Glomerular endothelial cell (primary cell): ENCODE measurements at places on chromosomes 16 and 17. TPM values are rescaled to one million over a fixed set of nuclear protein-coding genes. Genes with fewer than 3 reads are reported as not detected.

The PLD2 gene
- 33.5 and 36.9 TPM in 2 replicates for total RNA-seq

The ITGAD gene
- not detected in 2 replicates for total RNA-seq

The CDH11 gene
- total RNA-seq: 43.8 and 99.6 TPM in 2 replicates

The GLIS2 gene
- total RNA-seq: 3.1 and 5.9 TPM in 2 replicates

The TUFM gene
- total RNA-seq: 144 TPM in 2 replicates

- DNase-seq: no peak
These were observed 334.5 kb downstream of the SEC14L1 start for GRCh38 chr17:77475016-77475976.

GRCh38 chr16:50902457-50902856 is 160.6 kb downstream of the CYLD start:
- DNase-seq: no peak

- no peak for DNase-seq
These were observed 737 bp downstream of the DHRS13 start for GRCh38 chr17:28901866-28902818.

DNA sequence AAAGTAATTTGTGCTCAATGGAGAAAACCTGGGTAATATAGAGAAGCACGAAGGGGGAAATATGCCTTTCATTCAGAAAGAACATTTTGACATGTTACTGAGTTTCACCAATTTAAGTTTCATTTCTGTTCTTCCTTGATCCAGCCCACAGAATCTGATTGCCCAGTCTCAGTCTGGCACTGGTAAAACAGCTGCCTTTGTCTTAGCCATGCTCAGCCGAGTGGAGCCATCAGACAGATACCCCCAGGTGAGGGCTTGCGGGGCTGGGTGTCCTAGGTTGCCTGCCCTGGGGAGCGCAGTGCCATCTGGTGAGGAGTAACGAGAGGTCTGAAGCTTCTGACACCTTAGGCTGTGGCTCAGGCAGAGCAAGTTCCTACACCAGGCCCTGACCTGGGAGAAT is 17.7 kb downstream of the DDX19A start:
- DNase-seq: no peak

- peak; percentile 86 for DNase-seq
These were observed 14.4 kb downstream of the SDR42E1 start for GRCh38 chr16:81996664-81997509.

- no peak for DNase-seq
These were observed 410.4 kb upstream of the MON1B start for GRCh38 chr16:76780556-76780955.

GRCh38 chr17:54980375-54980774 is 11.8 kb downstream of the STXBP4 start:
- DNase-seq: no peak

DNA sequence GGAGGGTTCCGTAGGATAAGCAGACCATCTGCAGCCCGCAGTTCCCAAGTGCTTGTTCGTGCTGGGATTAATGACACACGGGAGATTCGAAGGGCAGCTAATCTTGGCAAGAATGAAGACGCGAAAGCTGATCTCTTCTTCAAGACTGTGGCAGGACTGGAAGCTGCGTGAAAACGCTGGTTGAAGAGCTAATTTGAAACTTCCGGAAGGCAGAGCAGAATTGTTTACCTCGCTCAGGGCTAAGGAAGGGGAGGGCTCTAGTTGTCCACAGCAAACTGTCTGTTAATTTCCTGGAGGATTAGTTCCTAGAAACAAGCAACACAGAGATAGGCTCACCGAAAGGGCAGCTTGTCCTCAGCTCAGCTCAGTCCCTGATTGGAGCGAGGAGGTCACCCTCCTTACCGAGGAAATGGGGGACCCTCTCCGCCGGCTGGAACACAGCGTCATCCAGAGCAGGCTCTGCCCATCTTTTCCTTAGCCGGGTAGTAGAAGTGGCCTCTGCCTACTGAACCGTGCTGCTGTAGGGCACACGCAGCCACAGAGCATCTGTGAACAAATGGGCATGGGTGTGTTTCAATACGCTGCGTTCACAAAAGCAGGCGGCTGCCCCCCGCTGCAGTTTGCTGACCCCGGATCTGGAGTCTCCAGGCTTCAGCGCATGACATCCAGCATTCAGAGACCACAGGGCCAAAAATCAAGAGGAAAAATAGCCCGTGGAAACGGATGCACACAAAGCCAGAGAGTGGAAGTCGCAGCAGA is 16.7 kb upstream of the BAIAP2 start:
- DNase-seq: no peak

DNA sequence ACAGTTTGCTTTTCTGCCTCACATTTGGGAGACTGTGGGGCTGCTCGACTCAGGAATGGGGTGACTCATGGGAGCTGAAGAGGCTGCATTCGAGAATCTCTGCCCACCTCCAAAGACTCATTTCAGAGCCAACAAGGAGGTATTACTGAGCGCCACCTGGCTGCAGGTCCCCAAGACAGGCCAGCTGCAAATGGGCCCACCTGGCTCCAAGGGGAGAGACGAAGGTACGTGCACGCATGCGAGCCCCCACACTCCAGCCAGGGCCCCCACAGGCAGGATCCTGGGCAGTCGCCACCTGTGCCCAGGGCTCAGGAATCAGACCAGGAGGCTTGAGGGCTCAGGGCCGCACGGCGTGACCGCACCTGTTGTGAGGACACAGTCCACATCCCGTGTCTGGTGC is 6.0 kb downstream of the HAGHL start:
- DNase-seq: no peak

DNA sequence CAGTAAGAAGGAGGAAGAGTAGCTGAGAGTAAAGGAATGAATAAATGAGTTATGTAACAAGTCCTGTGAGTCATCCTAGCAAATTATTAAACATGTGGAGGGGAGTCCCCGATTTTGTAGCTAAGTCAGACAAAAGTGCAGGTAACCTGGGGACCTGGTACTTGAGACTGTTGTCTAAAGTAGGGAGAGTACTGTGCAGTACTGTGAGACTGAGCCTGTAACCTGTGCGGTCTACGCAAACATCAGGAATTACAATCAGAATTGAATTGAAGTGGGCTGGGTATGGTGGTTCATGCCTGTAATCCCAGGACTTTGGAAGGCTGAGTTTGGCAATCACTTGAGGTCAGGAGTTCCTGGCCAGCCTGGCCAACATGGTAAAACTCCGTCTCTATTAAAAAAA is 35.7 kb downstream of the IKZF3 start:
- no peak for DNase-seq
